Activated T-cell treated with anti-CD3 and anti-CD28 coated beads for 4 hours (primary cell): ENCODE measurements at places on chromosomes 13 and 19.

DNA sequence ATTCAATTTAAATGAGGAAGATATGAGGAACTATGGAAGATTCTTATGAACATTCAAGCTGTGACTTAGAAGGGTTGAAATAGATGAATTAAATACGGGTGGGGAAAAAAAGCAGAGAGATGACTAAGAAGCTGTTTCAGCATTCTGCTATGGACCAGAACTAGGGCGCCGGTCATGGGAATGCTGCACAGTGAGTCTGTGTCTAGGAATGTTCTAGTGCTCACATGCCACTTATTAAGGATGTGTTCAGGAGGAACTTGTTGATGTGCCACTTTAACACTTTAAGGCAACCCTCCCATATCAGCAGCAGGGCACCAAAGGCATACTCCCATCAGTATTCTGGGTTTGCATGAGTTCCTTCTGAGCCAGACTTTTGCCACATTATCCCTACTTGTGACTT lies 152.1 kb downstream of the POSTN start:
- DNase-seq, result no peak

GRCh38 chr13:70814684-70815083 lies 706.4 kb upstream of the KLHL1 start:
- no peak for DNase-seq

- DNase-seq, result no peak
Measured at GRCh38 chr19:941292-942132, 15.7 kb downstream of the ARID3A start.

DNA sequence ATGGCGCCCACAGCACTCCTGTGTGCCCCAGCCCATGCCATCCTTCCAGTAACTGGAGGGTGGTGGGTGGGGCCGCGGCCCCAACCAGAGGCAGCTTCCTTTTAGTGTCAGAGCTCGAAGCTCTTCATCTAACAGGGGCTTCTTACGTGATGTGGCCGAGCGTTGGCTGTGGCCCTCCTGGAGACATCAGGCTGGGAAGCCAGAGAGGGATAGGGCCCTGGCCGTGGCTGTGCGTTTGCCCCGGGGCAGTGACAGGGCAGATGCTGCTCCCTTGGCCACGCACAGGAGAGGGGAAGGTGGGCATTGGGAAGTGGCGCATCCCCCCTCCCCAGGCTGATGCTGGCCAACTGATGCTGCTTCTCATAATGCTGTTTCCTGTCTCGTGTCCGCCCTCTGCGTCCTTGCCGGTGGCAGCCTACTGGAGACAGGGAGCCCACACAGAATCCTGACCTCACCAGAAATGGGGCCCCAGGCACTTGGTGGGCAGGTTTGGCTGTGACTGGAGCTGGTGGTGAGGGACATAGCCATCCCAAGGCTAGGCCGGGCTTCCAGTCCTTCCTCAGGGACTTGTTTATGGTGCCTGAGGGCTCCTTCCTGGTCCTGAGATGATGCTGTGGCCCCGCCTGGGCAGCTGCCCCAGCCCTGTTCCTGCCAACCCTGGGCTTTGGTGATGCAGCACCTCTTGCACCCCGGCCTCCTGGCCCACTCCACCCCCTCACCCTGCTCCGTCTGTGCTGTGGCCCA lies 34.3 kb downstream of the ATP4B start:
- DNase-seq, result no peak
